ENCODE measurements at places on chromosomes 2 and 18. TPM values are rescaled to one million over a fixed set of nuclear protein-coding genes. Genes with fewer than 3 reads are reported as not detected.

Gene PID1
- total RNA-seq, result 3.3 TPM

Gene ICA1L
- total RNA-seq, result 2.1 TPM

Gene ITGA6
- 47.3 TPM for total RNA-seq

Gene M1AP
- total RNA-seq, result not detected

Gene SERPINB10
- not detected for total RNA-seq

Gene TGFA
- total RNA-seq, result 8.7 TPM
